GM13976 (cell line): ENCODE measurements at places on chromosomes 6 and 20.

DNA sequence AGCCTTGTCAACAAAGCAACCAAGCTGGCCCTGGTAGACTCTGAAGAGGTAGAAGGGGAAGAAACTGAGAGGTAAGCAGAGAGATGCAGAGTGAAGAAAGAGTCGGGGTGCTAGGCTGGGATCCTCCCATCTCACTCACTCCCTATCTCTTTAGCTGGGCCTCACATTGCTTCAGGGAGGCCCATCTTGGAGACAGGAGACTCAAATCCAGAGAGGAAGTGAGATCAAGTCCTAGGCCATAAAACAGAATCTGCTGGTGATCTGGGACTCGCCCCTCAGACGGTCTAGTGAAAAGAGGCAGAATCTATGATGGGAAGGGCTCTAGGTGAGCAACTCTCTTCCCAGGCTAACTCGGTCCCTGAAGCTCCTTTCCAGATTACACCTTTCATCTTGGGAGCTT is 659 bp upstream of the GUCA1B start:
- no peak for DNase-seq

- no peak for DNase-seq
Measured at GRCh38 chr20:17480696-17481095, 50.5 kb downstream of the BFSP1 start.

- no peak for DNase-seq
Measured at GRCh38 chr6:76592566-76592965, 520.1 kb upstream of the IMPG1 start.

- no peak for DNase-seq
Measured at GRCh38 chr20:4961746-4962145, 39.6 kb downstream of the SLC23A2 start.

DNA sequence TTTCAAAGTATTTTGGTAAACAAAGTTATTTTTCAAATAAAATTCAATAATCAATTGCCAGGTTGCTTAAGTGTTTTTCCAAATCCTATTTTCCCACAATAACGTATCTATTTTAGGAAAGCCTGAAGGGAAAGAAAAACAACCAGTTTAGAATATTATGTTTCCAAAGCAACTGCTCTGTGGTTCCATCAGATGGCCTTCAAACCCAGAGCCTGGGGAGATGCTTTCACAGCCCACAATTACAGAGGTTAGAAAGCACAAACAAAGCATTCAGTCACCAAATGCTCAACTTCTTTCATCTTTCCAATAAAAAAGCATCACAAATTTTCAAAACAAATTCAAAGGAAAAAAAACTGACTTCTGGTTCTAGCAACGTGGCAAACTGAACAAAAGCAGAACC is 66.0 kb downstream of the ELOVL5 start:
- no peak for DNase-seq

- peak; percentile 36 for DNase-seq
Measured at GRCh38 chr6:106098383-106099234, 12.5 kb downstream of the PRDM1 start.

DNA sequence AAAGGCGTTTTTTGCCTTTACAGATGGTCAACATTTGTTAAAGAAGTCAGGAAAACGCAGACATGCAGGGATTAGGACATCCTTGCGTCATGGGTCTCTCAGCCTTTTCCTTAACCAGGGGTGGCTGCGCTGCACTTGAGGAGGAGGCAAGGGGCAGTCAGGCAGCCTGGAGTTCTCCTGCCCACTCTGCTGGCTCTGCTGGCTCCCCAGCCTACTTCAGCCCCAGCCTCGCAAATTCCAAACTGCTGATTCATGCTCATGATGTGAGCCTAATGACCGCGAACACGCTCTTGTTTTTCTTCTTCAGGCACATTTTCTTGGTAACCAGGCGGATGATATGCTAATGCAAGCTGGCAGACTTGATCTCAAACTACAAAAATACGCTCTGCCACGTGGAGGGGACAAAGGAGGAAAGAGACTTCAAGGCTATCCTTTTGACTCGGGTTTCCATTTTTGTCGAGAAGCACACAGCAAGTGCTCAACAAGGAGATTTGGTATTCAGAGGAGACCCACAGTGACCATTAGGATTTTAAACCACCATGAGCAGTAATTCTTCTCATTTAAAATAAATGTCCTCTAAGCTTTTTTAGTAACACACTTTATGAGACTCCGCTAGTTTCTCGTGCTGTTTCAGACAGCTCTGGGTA is 290.3 kb upstream of the STXBP5 start:
- no peak for DNase-seq

GRCh38 chr6:24283043-24283985 is 74.5 kb downstream of the DCDC2 start:
- DNase-seq: peak; percentile 71

- DNase-seq: no peak
Measured at GRCh38 chr6:47080083-47080596, 38.0 kb upstream of the ADGRF1 start.

DNA sequence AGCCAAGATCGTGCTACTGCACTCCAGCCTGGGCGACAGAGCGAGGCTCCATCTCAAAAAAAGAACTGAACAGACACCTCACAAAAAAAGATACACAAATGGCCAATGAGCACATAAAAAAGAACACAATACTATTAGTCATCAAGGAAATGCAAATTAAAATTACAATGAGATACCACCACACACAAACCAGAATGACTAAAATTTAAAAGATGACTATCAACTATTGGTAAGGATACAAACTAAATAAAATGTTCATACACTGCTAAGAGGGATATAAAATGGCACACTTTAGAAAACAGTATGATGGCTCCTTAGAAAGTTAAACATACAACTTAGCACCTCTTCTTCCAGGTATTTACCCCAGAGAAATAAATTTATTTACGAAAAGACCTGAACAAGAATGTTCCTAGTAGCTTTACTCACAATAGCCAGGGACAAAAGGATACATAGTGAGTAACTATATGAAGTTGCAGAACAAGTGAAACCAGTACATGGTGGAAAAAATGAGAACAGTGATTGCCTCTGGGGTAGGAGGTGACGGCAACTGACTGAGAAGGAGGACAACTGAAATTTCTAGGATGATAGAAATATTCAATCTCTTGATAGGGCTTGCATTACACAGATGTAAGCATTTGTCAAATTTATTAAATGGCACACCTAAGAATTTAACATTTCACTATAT is 53.2 kb downstream of the FAM8A1 start:
- no peak for DNase-seq

DNA sequence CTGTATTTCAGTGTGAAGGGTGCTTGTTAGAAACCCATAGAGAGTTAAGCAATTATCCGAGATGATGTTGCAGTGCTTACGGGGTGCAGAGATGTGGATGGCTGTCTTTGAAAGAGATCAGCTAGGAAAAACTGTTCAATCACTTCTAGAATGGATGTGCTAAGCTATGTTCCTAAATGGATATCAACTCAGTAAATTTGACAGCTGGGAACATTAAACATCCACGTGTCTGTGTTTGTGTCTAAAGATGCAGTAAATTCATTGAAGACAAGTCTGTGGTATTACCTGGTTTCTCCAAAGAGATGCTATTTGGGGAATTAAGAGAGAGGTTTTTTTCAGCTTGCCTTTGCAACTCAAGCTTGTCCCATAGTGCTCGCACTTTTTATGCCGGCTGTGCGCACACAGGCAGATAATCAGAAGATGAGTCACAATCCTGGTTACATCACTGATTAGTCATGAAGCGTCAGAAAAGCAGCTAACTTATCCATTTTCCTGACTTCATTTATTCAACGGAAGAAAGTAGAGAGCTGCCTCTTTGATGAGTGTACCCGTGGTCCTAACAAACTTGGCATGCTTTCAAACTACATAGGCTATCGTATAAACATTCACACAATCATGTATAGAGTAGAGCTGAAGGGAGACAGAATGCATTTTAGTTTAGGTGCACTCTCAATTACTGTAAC is 691.7 kb upstream of the SLC35B3 start:
- DNase-seq: no peak

GRCh38 chr6:22017766-22018165 is 279.1 kb downstream of the PRL start:
- DNase-seq: no peak

DNA sequence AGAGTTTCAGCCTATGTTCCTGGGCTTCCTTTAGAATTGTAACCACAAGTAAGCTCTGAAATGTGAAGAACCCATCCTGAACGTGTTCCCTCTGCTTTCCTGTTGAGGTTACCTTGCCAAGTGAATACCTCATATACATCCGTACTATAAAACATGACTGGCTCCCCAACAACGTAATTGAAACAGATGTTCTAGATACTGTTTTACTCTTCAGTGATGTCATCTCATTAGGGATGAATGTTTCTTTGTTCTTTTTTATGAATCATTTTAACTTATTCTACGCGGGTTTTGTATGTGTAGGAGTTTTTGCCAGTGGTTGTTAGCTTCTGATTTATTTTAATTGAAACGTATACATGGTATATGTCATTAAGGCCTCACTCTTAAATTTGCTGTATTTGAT is 166.8 kb downstream of the SAMD5 start:
- no peak for DNase-seq

- no peak for DNase-seq
Measured at GRCh38 chr6:54874349-54875048, 27.9 kb downstream of the FAM83B start.

DNA sequence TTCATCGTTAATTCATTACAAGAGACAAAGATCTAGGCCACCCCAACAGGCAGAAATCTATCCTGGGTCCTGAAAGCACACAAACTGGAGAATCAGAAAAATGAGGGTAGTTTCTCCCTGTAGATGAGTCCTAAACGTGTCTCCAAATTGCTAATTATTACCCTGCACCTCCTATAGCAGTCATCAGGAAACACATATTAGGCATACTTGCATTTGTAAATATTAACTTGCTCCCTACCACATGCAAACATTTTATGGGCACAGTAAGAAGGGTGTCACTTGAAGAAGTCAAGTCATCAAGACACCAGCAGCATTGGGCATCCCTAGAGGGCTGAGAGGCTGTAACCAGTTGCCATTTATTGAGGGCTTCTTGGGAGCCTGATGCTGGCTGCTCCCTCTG is 17.9 kb upstream of the SIRPB1 start:
- DNase-seq: no peak

- no peak for DNase-seq
Measured at GRCh38 chr6:31749301-31750036, 9.7 kb downstream of the MSH5 start.

DNA sequence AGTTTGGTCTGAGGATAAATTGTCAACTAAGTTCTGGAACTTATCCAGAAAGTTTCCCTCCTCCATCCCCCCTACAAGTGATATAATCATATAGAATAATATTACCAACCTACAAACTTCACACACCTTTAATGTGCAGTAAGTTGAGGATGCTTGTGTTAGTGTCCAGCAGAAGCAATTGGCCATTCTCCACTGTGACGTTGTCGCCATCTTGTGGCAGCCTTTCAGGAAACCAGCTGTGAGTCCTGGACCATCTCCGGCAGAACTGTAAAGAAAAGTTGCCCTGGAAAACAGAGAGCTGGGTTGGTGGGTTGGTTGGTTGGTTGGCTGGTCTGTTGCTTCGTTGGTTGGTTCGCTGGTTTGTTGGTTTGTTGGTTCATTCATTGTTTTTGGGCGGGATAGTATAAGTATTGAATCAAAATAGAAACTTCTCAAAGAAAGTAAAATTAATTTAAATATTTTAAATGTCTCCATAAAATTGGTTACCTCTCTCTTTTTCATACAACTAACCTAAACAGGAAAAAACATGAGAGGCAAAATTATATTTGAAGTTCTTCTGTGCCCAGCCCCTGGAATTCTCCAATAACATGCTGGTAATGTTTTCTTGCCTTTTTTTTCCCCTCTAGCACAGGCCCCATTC is 127.5 kb downstream of the PKHD1 start:
- peak; percentile 40 for DNase-seq

DNA sequence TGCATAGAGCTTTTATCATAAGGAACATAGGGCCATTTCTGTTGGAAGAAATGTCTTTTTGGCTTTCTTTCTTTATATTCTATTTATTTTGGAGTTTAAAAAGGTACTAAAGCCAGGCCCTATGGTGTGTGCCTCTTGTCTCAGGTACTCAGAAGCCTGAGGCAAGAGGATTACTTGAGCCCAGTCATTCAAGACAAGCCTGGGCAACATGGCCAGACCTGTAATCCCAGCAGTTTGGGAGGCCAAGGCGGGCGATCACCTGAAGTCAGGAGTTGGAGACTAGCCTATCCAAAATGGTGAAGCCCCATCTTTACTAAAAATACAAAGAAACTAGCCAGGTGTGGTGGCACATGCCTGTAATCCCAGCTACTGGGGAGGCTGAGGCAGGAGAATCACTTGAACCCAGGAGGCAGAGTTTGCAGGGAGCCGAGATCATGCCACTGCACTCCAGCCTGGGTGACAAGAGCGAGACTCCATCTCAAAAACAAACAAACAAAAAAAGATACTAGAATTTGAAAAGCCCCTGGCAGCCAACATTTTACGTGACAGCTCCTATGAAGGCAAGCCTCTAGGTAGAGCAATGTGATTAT is 80.0 kb downstream of the CBFA2T2 start:
- no peak for DNase-seq

DNA sequence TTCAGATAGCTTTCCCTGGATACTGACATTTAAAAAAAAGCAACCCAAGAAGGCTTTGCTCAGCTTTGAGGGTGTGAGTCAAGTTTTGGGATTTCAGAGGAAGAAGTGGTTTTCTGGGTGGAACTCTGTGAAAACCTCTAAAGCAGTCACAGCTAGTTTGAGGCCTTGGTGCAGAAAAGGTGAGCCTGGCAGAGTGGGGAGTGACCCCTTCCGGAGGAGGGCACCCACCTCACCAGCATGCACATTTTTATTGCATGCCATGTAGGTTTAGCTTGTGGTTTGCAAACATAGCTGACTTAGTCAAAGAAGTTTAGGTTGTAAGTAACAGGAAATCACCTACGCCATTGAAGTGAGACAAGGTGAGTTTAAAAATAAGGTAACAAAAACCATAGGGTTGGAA is 146.8 kb upstream of the PMEPA1 start:
- no peak for DNase-seq

GRCh38 chr6:157272866-157273755 is 50.2 kb downstream of the TMEM242 start:
- DNase-seq: no peak

GRCh38 chr6:109944448-109944847 is 33.7 kb upstream of the GPR6 start:
- DNase-seq: no peak

DNA sequence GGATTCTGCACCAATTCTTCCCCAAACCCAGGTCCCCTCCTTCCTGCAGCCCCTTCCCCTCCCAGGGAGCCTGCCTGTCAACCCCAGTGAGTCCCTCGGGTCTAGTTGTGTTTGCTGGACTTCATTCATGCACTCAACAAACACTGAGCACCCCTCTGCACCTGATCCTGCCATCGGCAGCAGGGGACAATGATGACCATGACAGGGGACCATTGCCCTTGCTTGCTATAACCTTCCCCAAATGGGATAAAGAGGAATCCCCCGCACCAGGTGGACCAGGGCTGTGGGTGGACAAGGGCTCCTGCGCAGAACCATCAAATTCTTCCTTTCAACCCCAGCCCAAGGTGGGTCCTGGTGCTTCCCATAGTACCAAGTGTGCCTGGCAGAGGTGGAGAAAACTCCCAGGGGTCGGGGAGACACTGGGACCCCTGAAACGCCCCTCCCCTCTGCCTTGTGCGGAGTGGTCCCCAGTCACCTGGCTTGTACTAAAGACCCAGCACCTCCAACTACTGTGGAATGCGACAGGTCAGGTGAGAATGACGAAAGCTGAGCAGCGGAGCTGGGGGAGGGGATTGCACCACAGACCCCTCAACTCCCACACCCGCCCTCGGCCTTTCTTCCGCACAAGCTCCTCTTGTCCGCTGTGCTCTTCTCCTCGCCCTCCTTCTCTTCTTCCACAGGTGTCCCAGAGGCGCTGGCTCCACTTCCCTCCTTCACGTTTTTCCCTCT is 119.9 kb upstream of the ZNF217 start:
- no peak for DNase-seq

- no peak for DNase-seq
Measured at GRCh38 chr6:31903957-31904356, 2.1 kb upstream of the ZBTB12 start.
